ENCODE measurements at places on chromosomes 7 and 10.

- DNase-seq, result peak; percentile 71
Observed at GRCh38 chr10:103192451-103193106, 493 bp downstream of the NT5C2 start.

DNA sequence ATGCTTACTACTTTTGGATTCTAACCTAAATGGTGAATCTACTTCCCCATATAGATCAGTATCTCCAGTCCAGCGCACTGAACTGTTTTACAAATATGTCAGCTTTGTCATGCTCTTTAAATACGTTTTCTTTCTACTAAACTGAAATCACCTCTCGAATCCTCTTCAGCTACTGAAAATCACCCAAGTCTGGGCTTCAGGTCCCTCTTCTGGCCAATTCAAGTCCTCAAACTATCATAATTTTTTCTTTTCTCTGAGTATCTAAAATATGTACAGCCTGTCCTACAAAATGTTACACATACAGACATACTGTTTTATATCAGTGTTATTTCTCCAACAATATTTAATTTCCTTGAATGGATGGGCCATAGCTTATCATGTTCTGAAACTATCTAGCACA, 84.2 kb downstream of the CACNA2D1 start:
- DNase-seq, result no peak

- DNase-seq, result no peak
Observed at GRCh38 chr10:58723186-58723585, 210.5 kb downstream of the BICC1 start.

GRCh38 chr10:98950106-98950505, 285.5 kb downstream of the HPSE2 start:
- no peak for DNase-seq

DNA sequence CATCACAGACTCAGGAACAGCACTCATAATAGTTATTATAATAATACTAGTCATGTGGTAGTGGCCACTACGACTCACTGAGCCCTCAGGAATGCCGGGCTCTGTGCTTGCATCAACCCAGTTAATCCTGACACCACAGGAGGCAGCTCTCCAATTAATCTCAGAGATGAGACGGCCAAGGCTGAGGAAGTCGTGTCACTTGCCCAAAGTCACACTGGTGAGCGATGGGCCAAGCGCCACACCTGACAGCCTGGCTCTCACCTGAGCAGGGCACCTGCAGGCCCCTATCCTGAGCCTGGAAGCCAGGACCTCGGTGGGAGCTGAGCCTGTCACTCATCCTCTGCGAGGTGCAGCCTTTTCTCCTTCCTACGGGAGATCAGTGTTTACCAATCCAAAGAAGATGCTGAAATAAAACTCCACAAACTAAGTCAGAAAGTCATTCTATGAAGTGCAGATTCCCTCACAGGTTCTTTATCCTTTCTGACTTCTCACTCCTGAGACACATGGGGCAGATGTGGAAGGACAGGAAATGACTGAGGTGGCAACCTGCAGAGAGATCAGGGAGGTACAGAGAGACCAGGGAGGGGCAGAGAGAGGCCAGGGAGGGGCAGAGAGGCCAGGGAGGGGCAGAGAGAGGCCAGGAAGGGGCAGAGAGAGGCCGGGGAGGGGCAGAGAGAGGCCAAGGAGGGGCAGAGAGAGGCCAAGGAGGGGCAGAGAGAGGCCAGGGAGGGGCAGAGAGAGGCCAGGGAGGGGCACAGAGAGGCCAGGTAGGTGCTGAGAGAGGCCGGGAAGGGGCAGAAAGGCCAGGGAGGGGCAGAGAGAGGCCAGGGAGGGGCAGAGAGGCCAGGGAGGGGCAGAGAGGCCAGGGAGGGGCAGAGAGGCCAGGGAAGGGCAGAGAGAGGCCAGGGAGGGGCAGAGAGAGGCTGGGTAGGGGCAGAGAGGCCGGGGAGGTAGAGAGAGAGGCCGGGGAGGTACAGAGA, 38.5 kb downstream of the VIPR2 start:
- DNase-seq, result no peak

DNA sequence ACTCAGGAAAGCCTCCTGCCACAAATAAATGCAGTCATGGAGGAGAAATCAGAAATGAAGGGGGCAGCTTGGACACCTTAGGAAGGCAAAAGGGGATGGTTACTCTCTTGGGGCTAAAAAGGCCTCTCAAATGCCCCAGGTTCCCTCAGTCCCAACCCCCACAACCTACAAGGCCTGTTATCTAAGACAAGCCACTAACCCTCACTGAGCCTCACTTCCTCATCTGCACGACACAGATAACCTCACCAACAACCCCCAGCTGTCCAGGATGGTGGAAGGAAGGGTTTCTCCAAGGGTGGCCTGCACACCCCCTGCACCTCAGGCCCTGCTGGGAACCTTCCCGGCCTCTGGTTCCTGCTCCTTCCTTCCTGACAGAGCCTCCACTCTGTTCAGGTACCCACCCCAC, 29.2 kb downstream of the SORBS1 start:
- DNase-seq, result no peak
